Lung microvascular endothelial cell (primary cell): ENCODE measurements at places on chromosomes 5 and 9. TPM values are rescaled to one million over a fixed set of nuclear protein-coding genes. Genes with fewer than 3 reads are reported as not detected.

GRCh38 chr5:65873181-65873750, 53.1 kb upstream of the ERBIN start:
- DNase-seq = peak; percentile 70

DNA sequence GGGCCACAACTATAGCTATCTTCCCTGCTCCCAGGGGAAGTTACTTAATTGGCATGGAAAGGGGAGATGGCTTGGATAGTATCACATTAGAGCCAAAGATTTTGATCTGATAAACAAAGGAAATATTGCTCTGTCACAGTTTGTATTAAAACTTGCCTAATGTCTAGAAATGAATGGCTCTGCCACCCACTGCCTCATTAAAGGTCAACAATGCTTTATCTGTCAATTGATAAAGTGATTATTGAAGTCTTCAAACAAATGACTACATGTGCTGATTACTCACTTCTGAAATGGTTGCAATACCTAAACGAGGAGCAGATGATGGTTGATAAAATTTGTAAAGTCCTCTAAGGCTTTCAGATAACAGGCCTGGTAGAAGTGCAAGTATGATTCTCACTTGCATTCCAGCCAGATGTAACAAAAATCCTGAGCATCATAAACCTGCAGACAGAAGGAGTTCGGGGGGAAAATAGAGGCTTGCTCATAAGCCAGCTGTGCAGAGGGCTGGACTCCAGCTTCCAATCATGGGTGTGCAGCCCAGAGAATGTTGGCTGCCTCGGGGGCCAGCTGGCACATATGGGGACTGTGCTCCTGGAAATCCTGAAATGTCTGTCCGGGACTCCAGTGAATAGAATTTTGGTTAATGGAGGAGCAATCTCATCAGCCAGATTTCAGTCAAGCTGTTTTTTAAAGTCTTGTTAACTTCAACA, 200.5 kb upstream of the SLC27A6 start:
- DNase-seq = no peak

GRCh38 chr9:123945532-123945931, 15.6 kb upstream of the DENND1A start:
- DNase-seq = no peak

GRCh38 chr9:85118990-85119755, 449.6 kb downstream of the NTRK2 start:
- no peak for DNase-seq

GRCh38 chr5:135327429-135328127, 71.5 kb downstream of the MACROH2A1 start:
- DNase-seq = no peak

- no peak for DNase-seq
These were observed 84.8 kb downstream of the RAD23B start for GRCh38 chr9:107367727-107368502.

DNA sequence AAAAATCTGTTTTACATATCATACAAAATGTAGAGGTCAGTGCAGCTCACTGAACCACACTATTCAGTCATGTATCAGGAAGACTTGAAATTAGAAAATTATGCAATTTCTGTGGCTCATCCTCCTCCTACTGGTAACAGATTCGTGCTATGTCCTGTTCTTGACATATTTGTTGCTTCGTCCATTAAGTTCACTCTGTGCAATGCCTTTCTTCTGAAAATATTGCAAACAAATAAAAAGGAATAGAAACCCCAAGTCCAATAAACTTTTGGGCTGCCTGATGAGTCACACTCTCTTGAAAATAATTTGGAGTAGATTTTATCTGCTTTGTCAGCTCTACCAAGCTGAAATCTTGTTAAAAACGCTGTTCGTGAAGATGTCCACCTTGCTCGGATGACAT, 391.2 kb downstream of the RAB3C start:
- DNase-seq = no peak

GRCh38 chr9:129783516-129784361, 19.2 kb upstream of the TOR1B start:
- DNase-seq = peak; percentile 70

- no peak for DNase-seq
These were observed 115.5 kb upstream of the KLF4 start for GRCh38 chr9:107605041-107605440.

DNA sequence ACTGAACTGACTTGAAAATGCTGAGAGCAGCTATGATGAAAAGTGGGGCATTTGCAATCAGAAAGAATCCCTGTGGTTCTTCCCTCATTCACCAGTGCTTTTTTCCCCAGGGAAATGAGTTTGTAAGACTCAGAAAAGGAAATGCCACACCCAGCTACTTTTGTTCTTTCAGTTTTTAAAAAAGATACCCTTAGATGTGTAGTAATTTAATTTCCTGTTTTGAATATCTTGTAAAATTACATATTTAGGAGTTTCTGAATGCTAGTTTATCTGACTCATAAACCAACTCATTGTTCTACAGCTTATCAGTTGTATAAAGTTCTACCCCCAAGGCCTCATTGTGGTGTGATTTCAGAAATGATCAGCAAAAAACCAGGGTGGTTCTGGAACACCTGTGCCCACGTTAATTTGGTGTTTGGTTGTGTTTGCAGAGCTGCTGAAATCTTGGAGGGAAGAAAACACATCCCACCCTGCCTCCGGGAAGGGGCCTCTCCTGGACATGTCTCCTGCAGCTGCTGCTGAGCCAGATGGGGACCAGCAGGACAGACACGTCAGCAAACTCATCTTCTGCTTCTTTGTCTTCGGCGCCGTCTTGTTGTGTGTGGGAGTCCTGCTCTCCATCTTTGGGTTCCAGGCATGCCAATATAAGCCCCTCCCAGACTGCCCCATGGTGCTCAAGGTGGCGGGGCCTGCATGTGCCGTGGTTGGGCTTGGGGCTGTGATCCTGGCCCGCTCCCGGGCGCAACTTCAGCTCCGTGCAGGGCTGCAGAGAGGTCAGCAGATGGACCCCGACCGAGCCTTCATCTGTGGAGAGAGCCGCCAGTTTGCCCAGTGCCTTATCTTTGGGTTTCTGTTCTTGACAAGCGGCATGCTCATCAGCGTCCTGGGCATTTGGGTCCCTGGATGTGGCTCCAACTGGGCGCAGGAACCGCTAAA, 2.8 kb downstream of the TMEM171 start:
- peak; percentile 50 for DNase-seq

DNA sequence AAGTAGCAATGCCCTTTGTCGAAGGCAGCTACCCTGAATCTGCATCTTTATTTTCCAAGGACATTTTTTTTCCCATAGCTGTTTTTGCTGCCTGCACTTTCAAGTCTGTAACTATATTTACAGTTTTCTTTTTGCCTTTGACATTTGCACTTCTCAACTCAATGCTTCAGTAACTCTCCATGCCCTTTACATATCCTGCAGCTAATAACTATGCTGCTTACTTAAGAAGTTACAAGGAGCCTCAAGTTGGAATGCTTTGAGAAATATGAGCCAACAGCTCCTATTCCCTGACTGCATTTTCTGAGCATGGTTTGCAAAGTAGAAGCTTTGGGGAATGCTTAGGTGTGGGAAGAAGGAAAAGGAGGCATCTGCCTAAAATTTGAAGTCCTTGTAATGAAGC, 194.8 kb upstream of the TRPC7 start:
- DNase-seq = no peak

DNA sequence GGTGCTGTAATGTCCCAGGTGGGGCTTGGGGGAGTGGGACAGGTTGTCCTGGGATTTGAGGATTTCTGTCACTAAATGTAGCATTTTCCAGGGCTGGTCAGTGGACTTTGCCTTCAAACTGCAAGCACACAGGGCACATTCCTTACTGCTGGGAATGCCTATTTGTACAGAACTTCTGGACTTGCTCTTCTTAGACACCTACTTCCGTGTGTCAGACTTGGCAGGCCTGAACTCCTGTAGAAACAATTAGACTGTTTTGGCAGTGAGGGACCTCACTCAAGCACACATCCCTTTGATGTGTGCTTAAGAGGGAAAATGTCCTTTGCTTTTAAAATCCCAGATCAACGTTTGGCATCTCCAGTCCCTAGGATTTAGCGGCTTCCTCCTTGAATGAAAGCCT, 192.2 kb downstream of the PAPPA start:
- peak; percentile 8 for DNase-seq

GRCh38 chr9:132742821-132743311, 72.6 kb downstream of the GTF3C4 start:
- no peak for DNase-seq

- DNase-seq = no peak
These were observed 44.4 kb downstream of the RXRA start for GRCh38 chr9:134370638-134371037.

DNA sequence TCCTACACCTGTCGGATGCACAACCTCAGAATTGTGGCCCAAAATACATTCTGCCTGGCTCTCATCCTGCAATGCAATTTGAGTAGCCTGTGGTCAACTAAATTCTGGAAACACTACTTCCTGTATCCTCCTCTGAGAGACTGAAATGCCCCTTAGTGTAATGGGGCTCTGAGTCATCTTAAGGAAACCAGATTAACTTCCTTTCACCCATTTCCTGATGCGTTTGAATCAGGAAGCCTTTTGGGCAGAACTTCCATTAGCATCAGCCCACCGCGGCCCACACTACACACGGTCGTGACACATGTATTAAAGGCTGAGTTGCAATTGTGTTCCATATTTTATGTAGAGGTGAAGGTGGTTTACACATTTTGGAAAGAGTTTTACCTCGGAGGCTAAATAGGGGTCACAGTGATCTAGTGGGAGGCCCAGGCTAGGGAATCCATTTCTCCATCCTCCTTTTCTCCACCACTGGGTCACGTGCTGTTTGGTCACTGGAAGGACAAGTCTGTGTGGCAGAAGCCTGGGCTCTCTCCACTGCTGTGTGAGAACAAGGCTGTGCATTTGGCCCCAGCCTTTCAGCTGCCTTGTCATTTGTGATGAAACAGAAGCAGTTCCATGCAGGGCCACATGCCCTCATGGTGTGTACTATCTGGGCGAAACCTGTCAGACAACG, 55.9 kb downstream of the DAP start:
- DNase-seq = peak; percentile 28

GRCh38 chr9:116337015-116337414, 183.4 kb downstream of the PAPPA start:
- no peak for DNase-seq

DNA sequence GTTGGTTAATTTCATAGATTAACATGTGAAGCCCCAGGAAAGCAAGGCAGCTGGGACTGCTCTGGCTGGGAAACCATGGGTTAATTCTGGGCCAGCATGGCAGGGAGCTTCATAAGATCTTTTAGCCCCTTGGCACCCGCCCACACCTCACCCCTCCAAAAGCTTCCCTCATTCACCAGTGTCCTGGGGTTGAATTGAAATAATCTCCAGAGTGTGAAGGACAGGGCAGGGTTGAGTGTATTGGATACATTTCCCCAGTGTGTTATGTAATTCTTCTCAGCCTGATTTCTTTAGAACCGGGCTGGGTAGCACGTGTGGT, 19.4 kb downstream of the WNT8A start:
- no peak for DNase-seq

DNA sequence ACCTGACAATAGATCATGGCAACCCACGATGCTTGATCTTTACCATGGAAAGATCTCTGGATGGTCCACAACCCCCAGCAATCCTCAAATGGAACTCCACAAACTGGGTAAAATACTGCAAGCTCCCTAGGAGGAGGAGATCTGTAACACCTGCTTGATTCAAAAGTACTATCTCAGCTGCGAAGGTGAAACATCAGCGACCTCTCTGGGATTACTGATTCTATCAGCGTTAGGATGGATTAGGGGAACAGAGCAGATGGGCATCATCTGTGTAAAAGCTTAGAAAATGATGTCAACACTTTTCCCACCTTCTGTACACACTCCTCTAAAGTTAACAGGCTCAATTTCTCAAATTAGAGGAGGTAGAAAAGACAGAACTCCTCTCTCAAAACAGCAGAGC, 31.5 kb upstream of the TRPC7 start:
- no peak for DNase-seq

- DNase-seq = no peak
These were observed 401.8 kb downstream of the ARHGEF28 start for GRCh38 chr5:74027732-74028338.

DNA sequence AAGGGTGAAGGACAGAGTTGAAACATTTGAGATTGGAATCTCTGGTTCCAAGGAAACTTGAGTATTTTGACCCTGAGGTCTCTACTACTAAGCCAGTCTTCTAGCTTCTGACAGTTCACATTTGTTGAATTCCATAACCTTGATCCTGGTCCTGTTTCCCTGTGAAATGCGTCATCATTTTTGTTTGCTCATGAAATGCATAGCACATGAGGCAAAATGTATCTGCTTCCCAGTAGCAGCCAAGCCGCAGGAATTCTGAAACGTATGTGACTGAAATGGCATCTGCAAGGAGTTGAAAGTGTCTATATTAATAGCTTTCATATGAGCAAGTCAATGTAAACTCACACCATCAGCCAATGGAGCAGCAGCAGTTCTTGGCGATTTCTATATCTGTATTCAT, 307.9 kb downstream of the CSNK1G3 start:
- no peak for DNase-seq

DNA sequence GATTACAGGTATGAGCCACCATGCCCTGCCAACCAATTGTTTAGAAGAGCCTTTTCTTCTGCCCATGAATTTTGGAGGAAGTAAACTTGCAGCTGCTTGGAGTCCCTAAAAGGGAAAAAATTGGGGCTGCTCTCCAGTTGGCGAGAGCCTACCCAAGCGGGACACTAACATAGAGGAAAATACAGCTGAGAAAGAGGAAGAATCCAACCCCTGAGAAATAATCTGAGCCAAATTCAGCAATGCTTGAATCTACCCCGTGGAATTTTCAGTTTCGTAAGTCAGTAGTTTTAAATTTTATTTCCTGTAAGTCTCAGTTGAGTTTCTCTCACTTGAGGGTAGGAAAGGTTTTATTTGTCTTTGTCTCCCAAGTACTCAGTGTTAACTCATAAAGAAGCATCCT, 30.4 kb upstream of the UBTD2 start:
- DNase-seq = no peak

GRCh38 chr5:179893076-179893957, 14.4 kb downstream of the TBC1D9B start:
- no peak for DNase-seq

- peak; percentile 26 for DNase-seq
These were observed 81.6 kb upstream of the BOD1 start for GRCh38 chr5:173697931-173698579.

DNA sequence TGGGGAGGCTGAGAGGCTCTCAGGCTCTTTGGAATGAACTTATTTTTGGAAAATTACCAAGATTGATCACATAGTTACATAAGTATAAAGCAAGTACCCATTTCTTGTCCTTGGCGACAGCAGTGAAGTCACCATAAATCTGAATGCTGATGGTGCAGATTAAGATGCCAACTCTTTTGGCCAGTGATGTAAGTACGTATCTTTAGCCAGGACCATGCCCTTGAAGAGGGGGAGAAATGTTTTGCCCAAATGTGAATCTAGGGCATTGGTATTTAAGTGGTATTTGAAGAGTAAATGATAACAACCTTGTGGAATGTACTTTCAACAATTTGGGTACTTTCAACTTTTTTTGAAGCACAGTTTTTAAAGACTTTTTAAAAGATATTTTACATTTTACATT, 68.2 kb upstream of the RAD23B start:
- DNase-seq = no peak

FAM169A gene
- total RNA-seq = 1.3 and 2.4 TPM in 2 replicates

FOXD4L5 gene
- total RNA-seq = not detected in 2 replicates

TMCO6 gene
- 8.1 and 10.5 TPM in 2 replicates for total RNA-seq

ACTBL2 gene
- total RNA-seq = under 0.01 TPM in 1 of 2 replicates, not detected in the other

MATR3 gene
- total RNA-seq = 141 and 163 TPM in 2 replicates

ZNF366 gene
- 0.40 and 1.3 TPM in 2 replicates for total RNA-seq

SLC12A2 gene
- total RNA-seq = 16.9 and 50.8 TPM in 2 replicates

SPINK13 gene
- total RNA-seq = not detected in 2 replicates

PSMB7 gene
- total RNA-seq = 159 and 192 TPM in 2 replicates

ZNF367 gene
- total RNA-seq = 2.4 and 3.5 TPM in 2 replicates
